Hippocampal formation (tissue), 2 donors: ENCODE measurements at places on chromosomes 16 and 17.

DNA sequence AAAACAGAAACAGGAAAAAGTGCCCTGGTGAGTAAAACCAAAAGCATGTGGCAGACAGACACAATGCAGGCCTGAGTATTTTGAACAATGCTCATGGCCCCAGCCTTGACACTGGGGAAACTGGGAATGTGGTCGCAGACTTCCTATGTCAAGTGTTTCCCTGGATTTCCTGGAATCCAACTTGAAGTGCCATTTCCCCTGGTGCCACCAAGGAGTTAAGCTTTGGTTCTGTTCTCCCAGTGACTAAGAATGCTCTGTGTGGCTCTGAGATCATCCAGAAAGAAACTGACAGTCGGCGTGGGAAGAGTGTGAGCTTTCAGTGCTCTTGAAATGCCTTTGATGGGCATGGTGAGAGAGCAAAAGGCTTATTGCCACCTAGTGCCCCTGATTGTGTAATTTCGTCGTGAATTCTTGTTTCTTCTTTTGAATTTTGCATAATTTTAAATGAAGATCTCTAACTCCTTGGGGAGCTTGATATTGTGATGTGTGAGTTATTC, 96.0 kb downstream of the YPEL2 start:
- DNase-seq = peak; percentile 70

DNA sequence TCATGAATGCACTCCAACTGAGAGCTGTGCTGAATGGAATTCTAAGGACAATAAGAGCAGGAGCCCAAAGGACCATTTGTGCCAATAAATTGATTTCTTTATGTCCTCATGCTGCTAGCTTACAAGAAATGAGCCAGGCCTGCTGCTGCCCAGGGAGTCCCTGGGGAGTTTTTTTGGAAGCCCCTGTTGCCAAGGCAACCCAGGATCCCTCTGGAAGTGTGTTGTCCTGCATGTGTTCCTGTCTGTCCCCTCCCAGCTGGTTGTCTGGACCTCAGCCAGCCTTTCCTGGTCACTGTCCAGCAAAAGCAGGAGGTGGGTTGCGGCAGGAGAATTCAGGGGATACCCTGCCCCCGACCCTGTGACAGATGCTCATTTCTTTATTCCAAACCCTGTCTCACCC, 51.0 kb upstream of the GPRC5B start:
- DNase-seq = no peak

DNA sequence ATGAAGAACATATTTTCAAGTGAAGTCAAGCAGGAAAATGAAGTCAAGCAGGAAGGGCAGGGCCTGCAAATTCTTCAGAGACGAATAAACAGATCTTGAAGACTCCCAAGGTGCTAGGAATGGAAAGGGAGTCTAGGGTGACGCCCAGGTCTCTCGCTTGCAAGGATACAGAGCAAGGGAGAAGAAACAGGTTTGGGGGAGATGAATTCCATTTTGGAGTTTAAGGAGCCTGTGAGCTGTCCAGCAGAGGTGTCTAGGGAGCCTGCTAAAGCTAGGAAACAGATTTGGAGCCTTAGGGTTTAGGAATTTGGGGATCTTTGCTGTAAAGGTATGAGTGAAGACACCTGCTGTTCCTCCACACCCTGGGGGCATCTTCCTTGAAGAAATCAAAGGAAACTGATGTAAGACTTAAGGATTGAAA, 2.0 kb upstream of the UNKL start:
- no peak for DNase-seq

DNA sequence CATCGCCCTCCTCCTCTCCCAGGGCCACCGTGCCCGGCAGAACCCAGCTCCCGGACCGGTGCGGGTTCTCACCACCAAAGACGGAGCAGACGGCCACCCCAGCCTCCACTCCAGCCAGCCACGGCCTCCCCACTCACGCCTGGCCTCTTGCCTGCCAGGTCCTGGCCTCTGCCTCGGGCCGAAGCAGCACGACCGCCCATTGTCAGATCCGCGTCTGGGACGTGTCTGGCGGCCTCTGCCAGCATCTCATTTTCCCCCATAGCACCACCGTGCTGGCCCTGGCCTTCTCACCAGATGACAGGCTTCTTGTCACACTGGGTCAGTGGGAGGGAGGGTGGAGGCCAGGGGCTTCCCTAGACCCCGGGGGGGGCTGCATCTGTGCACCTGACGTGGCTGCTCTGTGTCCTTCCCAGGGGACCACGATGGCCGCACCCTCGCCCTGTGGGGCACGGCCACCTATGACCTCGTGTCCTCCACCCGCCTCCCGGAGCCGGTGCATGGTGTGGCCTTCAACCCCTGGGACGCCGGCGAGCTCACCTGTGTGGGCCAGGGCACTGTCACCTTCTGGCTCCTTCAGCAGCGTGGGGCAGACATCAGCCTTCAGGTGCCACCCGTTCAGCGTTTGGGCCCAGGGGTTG, 6.6 kb upstream of the RHOT2 start:
- no peak for DNase-seq

DNA sequence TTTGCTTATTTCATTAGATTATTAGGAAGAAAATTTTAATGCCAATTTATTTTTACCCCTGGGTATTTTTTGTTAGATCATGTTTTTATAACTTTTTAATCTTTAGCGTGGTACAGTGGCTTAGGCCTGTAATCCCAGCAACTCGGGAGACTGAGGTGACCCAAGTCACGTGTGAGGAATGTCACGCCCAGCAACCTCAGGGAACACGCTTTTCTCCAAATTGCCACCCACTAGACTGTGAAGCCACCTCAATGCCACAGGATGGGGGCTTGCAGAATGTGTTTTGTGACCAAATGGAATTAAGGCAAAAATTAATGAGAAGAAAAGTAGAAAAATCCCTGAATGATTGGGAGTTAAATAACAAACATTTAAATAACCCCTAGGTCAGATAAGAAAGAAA, 141.8 kb downstream of the LAT start:
- DNase-seq = no peak

GRCh38 chr16:83176802-83177201, 550.0 kb downstream of the CDH13 start:
- peak; percentile 5 for DNase-seq

DNA sequence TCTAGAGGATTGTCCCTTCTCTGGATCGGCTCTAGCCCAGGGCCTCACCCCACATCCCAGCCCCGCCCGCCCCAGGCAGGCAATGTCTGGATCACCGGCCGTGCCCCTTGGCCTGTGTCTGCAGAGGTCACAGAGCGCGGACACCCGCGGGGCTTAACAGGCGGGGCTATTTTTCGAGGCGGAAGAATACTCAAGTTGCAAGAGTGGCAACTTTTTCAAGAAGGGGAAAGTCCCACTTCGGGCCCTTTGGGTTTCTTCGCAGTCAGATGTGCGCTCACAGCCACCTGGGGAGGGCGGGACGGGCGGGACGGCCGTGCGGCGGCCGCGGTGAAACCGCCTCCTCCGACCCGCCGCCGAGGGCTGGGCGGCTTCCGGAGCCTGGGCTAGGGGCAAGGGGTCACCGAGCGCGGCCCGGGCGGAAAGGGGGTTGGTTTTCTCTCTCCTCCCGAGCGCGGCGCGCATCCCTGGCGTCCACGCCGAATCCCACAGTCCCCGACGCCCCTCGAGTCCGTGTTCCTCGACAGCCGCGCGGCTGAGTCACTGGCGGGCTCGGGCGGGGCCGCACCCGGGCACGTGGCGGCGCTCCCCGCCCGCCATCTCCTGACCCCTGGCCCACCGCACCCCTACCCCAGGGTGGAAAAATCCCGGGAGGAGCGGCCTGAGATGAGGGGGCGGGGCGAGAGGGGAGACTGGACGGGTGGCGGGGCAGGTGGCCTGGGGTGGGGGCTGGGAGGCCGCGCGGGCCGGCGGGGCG, 1.2 kb upstream of the PFN1 start:
- DNase-seq = peak; percentile 65

DNA sequence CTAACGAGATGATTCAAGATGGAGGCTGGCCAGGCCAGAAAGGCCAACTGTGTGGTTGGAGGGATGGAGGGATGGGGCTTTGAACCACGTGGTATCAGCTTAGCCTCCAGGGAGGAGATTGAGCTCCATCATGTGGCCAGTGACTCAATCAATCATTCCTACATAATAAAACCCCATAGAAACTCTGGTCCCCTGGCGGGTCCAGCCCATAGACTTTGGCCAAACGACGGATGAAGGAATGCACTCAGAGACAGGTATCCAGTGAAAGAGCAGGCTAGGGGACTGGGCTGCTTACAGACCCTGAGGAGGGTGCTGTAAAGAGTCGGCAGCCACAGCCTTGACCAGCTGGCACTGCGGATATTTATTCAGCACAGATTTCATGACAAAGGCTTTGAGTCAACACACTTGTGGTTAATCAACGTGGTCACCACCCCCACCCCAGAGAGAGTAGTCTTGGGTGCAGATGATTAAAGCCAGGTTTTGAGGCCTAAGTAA, 308.7 kb upstream of the TNRC6C start:
- DNase-seq = no peak

DNA sequence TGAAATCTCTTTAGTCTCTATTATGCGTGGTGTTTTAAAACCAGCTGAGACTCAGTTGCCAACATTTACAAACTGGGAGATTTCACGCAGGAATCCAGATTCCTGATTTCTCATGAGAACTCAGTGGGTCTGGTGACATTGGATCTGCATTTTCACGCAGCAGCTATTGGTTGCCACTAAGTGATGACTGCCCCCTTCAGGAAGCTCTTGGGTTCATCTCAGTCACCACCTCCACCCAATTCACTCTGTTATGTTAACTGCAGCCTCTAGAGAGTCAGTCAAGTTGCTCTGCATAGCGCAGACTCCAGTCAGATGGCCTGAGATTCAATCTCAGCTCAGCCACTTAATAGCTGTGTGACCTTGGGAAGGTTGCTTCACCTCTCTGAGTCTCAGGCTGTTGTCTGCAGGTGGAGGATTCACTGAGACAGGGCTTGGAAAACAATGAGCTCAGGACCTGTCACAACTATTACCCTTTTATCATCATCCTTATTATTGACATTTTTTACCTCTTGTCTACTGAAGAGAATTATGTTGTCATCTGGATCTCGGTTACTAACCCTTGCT, 6.4 kb downstream of the SHISA9 start:
- no peak for DNase-seq

DNA sequence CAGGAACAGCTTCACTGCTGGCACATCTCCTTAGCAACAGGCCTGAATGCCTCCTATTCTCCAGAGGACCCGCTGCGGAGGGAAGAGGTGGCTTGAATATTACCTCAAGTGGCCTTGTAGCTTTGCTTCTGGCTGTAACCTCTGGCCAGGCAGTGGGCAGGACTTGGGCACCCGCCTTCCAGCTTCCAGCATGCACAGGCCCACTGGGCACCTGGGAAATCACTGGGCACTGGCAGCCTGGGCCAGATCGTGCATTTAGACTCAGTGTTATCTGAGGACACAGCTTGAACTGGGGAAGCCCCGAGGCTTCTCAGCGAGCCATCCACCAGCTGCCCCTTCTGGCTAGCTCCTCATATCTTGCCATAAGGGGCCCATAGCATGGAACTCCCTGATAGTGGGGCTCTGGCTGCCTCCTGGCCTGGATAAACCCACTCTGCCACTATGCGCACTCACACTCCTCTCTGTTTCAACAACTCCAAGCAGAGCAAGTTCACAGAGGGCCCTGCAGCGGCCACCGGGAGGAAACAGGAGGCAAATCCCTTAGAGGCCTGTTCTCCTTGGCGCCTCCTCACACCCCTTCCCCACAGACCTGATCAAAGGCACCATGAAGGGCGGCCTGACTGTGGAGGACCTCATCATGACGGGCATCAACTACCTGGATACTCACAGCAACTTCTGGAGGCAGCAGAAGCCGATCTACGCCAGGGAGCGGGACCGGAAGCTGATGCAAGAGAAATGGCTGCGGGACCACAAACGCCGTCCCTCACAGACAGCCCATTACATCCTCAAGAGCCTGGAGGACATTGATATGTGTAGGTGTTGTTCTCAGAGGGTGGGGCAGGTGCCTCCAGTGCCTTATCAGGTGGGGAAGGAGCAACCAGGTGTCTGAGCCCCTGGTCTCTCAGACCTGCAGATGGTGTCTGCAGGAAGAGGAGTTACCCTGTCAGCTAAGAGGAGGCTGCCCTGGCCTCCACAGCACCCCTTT, 7.8 kb downstream of the ODAD4 start:
- no peak for DNase-seq

DNA sequence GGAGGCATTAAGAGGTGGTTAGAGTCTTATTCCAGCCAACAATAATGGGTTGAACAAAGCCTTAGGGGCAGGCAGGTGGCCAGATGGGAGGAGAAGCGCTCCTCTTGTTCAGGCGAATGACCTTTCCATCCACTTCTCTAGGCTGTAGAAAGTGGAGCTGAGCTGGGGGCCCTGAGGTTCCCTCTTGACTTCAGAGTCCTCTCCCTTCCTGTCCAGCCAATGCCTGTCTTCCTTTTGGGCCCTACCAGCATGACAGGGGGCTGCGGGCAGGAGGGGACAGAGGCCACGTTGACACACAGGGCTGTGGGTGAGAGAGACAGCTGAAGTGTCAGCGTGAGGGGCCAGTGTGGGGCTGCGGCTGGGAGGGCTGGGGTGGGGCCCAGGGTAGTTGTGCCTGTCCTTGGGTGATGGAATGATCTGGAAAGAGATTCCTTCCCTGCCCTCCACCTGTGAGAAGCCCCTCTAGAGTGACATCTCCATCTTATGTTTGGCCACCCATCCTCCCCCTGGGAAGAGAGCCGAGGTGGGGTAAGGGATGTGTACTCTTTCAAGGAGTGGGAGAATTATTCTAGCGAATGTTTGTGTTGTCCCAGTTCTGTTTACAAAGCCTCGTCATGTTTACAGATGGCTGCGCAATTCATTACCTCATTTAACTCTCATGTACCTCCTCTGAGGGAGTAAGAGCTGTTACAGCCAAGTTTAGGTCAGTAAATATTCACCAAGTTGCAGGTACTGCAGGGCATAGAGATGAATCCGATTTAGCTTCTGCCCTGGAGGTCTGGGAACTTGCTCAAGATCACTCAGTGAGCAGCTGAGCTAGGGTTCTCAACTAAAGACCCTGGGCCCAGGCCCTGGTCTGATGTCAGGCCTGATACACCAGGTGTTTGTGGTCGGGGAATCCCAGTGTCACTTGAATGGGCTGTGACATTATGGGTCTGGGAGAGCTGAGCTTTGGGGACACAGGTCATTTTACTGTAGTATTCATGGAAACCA, 3.3 kb downstream of the ERBB2 start:
- DNase-seq = no peak

DNA sequence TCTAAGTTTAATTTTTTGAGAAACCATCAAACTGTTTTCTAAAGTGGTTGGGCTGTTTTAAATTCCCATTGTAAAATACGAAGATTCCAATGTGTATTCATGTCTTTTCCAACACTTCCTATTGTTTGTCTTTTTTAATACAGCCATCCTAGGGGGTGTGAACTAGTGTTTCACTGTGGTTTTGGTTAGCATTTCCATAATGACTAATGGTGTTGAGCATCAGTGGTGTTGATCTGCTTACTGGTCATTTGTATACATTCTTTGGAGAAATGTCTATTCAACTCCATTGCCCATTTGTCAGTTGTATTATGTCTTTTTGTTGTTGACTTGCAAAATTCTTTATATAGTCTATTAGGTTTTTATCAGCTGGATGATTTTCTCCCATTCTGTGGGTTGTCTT, 239.2 kb upstream of the AXIN2 start:
- DNase-seq = no peak

GRCh38 chr17:74516561-74517328, 14.5 kb downstream of the CD300LB start:
- no peak for DNase-seq

GRCh38 chr17:80168371-80168770, 1.5 kb upstream of the CARD14 start:
- DNase-seq = no peak
